Left lung (tissue), 14 donors: ENCODE measurements at places on chromosomes 2 and 18. TPM values are rescaled to one million over a fixed set of nuclear protein-coding genes. Genes with fewer than 3 reads are reported as not detected.
A peak's percentile ranks its signal among the peaks of the same experiment; 100 is the strongest.

GRCh38 chr2:65751408-65751807 is 319.0 kb upstream of the SPRED2 start:
- DNase-seq = no peak
- no peaks in the 10 kb centered on the region for H3K27me3 ChIP-seq
- no peak overlapping the region for H3K27ac ChIP-seq

GRCh38 chr2:157606534-157606933 is 22.1 kb downstream of the ACVR1C start:
- no peaks in the 10 kb centered on the region for H3K27me3 ChIP-seq
- H3K36me3 ChIP-seq = no peaks in the 10 kb centered on the region
- no peak overlapping the region for H3K27ac ChIP-seq
- no peaks in the 10 kb centered on the region for H3K4me1 ChIP-seq
- DNase-seq = no peak

The TNFRSF11A gene
- 4.7 TPM for total RNA-seq

DNA sequence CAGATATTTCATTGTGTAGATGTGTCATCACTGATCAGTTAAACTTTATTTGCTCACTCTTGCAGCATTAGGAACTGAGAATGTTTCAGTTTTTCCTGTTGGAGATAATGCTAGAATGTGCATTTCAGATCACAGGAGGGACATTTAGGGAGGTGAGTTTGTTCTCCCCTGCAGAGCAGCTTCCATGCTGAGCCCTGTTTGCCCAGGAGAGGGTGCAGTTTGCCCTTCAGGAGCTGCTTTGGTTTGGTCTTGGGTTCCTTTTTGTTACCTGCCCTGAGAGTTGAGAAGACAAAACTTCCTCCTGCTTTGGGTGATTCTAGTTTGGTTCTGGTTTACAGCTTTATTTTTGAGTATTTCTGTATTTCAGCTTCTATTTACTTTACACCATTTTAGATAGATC is 49.9 kb downstream of the DGKD start:
- H3K36me3 ChIP-seq = peaks cover 17% of the 10 kb centered on the region
- no peak for DNase-seq
- H3K4me3 ChIP-seq = no peak overlapping the region

The IFT172 gene
- total RNA-seq = 21.0 TPM

- H3K27ac ChIP-seq = no peak overlapping the region
- H3K4me1 ChIP-seq = no peaks in the 10 kb centered on the region
- H3K36me3 ChIP-seq = no peaks in the 10 kb centered on the region
- H3K27me3 ChIP-seq = no peaks in the 10 kb centered on the region
- no peak overlapping the region for H3K4me3 ChIP-seq
Measured at GRCh38 chr18:11729556-11729955, 40.5 kb downstream of the GNAL start.

The LIPT1 gene
- total RNA-seq = 7.2 TPM

The NGEF gene
- total RNA-seq = 0.26 TPM

The SLC16A14 gene
- total RNA-seq = 5.5 TPM

DNA sequence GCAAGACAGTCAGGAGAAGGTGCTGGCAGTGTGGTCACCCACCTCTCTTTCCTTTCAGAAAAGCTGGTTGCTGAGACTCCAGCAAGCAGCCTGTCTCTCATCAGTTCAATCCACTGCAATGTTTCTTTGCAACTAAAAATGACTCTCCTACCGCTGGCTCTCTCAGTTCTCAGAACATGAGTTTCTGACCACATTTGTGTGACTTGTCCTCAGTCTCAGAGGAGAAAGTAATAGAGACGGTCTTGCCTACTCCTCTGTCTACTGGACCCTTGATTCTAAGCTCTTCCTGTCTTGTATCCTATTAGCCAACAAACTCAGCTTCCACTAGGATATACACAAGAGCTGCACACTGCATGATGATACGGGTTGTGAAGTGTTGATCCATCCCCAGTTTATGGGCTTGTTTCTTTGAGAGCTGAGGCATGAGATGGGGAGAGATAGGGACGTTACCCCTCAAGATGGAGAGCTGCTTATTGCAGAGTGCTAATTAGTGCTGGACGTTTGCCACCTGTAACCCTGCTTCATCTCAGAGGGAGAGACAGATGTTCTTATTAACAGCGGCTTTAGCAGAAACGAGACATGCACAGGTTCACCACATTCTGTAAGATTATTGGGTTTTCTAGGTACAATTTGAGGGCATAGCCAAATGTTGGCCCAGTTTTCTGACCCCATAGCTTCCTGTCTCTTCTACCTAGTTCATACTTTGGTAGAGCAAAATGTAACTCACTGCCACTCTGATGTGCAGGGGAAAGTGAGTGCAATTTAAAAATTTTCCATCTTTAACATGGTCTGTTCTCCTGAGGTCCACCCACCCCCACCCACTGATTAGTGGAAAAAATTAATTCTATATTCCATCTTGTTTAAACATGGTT is 32.4 kb upstream of the YWHAQ start:
- no peak for DNase-seq
- H3K27ac ChIP-seq = no peak overlapping the region
- no peaks in the 10 kb centered on the region for H3K27me3 ChIP-seq
- H3K36me3 ChIP-seq = no peaks in the 10 kb centered on the region
- no peaks in the 10 kb centered on the region for H3K4me1 ChIP-seq

- H3K4me3 ChIP-seq = no peak overlapping the region
- no peaks in the 10 kb centered on the region for H3K36me3 ChIP-seq
- no peak overlapping the region for H3K27ac ChIP-seq
- H3K27me3 ChIP-seq = no peaks in the 10 kb centered on the region
- no peaks in the 10 kb centered on the region for H3K4me1 ChIP-seq
- no peak for DNase-seq
Measured at GRCh38 chr2:29627279-29627711, 294.1 kb downstream of the ALK start.

The FBXO41 gene
- 2.4 TPM for total RNA-seq

DNA sequence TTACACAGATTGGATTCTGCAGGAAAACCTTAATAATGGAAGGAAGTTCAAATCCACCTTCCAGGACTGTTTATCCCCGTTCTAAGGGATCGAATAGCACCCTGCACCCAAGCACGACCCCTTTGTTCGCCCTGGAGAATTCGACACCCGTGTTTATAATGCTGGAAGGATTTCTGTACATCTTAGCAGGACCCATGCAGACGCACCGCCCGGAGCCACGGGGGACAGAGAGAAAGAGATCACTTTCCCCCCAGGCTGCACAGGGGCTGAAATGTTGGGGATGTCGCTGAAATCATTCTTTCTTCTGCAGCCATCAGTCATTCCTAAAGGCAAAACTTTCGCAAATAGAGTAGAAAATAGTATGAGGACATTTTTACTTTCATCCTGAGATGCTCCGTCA is 238.7 kb upstream of the SALL3 start:
- H3K36me3 ChIP-seq = no peaks in the 10 kb centered on the region
- DNase-seq = no peak

GRCh38 chr2:133271105-133271504 is 297.2 kb downstream of the NCKAP5 start:
- H3K27me3 ChIP-seq = no peaks in the 10 kb centered on the region
- H3K4me3 ChIP-seq = no peak overlapping the region
- H3K36me3 ChIP-seq = no peaks in the 10 kb centered on the region
- peaks cover under 1% of the 10 kb centered on the region for H3K4me1 ChIP-seq
- no peak overlapping the region for H3K27ac ChIP-seq
- no peak for DNase-seq

GRCh38 chr2:197322724-197323720 is 12.4 kb upstream of the ANKRD44 start:
- no peaks in the 10 kb centered on the region for H3K36me3 ChIP-seq
- DNase-seq = no peak
- H3K4me3 ChIP-seq = no peak overlapping the region
- no peak overlapping the region for H3K27ac ChIP-seq
- H3K27me3 ChIP-seq = no peaks in the 10 kb centered on the region

- H3K4me1 ChIP-seq = peaks cover 6% of the 10 kb centered on the region
- no peaks in the 10 kb centered on the region for H3K36me3 ChIP-seq
- H3K4me3 ChIP-seq = no peak overlapping the region
- H3K27ac ChIP-seq = no peak overlapping the region
- no peak for DNase-seq
Measured at GRCh38 chr2:112156152-112156986, 18.2 kb downstream of the FBLN7 start.

- H3K27me3 ChIP-seq = no peaks in the 10 kb centered on the region
- H3K4me1 ChIP-seq = no peaks in the 10 kb centered on the region
- no peaks in the 10 kb centered on the region for H3K36me3 ChIP-seq
- no peak overlapping the region for H3K27ac ChIP-seq
Measured at GRCh38 chr2:66469214-66469902, 34.4 kb downstream of the MEIS1 start.

The SERPINB5 gene
- 0.34 TPM for total RNA-seq

DNA sequence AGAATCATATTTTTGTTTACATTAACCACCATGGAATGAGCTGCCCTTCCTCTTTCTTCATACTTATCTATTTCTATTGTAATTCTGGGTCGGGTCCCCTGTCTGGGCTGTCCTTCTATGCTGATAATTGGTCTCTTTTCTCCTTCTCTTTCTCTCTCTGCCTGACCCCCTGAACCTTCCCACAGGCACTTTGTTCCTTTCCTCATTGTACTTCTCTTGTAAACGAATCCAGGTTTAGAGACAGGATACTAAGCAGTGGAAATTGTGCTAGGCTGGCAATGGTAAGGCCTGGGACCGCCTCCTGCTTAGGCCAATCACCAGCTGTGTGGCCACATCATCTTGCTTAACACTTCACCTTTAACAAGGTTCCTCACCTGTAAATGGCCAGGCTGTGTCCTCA is 137.0 kb downstream of the ZNF532 start:
- no peaks in the 10 kb centered on the region for H3K36me3 ChIP-seq
- no peaks in the 10 kb centered on the region for H3K4me1 ChIP-seq
- no peaks in the 10 kb centered on the region for H3K27me3 ChIP-seq
- DNase-seq = no peak
- H3K4me3 ChIP-seq = no peak overlapping the region
- no peak overlapping the region for H3K27ac ChIP-seq

DNA sequence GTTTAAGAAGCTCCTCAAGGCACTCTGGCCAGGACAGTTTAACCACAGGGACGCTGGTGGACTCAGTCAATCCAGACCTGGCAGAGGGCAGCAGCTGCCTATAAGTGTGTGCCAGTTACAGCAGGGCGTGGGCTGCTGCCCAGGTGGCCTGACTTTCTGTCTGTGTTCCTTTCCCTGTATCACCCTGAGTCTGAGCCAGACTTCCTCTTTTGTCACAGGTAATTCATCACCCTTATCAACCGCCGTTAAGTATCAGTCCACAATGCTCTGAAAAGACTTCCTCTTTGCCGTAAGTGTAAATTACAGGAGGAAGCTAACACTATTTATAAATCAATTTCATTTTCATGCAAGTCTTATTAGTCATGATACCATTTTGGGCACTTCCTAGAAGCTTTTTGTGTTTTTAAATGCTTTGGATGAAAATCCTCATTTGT is 7.0 kb downstream of the LPIN1 start:
- peaks cover 68% of the 10 kb centered on the region for H3K4me1 ChIP-seq
- no peak for DNase-seq
- peak overlapping the region; percentile 73 for H3K27ac ChIP-seq
- H3K4me3 ChIP-seq = no peak overlapping the region
- H3K27me3 ChIP-seq = no peaks in the 10 kb centered on the region

The ITPRIPL1 gene
- 1.3 TPM for total RNA-seq

DNA sequence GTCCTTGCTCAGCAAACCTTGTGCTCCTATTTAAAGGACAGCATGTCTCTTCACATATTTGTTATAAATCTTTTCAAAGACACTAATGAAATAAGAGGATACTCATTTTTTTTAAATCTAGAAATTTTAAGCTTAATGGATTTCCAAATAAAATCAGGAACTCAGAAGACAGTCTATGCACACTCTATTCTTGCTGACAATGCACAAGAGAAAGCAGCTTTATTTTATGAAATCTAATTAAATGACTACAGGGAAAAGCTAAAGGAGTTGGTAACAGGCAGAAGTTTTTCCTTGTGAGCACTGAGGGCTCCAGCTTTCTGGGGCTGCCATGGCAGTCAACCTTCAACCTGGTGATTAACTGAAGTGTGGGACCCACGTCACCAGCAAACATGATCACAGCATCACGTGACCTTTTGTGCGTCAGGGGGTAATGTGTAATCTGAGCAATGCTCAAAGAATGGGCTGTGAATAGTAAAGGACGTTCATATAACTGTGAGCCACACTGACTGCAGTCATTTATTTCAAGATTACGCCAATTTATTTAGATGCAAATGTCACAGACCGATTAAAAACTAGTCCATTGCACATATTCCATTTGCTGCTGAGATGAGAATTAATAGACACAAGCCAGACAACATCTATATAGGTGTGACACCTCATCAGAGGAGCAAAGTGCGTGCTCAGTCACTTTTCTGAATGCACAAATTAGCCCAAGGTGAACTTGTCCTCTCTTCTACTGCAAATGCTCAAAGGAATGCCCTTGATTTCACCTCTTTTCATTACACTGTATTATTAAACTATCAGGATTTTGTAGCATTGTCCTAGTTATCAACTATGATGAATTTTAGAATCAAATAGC is 11.6 kb upstream of the DNER start:
- H3K4me3 ChIP-seq = no peak overlapping the region
- DNase-seq = no peak
- no peaks in the 10 kb centered on the region for H3K36me3 ChIP-seq
- no peaks in the 10 kb centered on the region for H3K4me1 ChIP-seq
- no peaks in the 10 kb centered on the region for H3K27me3 ChIP-seq

DNA sequence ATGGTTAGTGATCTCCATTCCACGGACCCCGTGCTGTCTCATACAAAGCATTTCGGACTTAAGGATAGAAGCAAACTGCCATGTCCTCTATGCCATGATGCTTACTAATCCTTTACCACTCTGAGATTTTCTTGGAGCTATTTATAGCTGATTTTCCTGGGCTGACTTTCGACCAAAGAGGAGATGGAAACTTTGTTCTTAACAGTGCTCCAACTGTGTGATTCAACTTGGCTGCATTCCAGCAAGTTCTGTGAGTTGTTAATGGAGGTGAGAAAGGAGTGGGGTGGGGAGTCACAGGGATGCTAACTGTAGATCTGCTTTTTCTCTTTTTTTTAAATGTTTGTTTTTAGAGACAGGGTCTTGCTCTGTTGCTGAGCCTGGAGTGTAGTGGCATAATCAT is 45.5 kb upstream of the MSH2 start:
- no peaks in the 10 kb centered on the region for H3K4me1 ChIP-seq
- H3K27ac ChIP-seq = no peak overlapping the region
- H3K27me3 ChIP-seq = no peaks in the 10 kb centered on the region
- DNase-seq = no peak
- H3K4me3 ChIP-seq = no peak overlapping the region

DNA sequence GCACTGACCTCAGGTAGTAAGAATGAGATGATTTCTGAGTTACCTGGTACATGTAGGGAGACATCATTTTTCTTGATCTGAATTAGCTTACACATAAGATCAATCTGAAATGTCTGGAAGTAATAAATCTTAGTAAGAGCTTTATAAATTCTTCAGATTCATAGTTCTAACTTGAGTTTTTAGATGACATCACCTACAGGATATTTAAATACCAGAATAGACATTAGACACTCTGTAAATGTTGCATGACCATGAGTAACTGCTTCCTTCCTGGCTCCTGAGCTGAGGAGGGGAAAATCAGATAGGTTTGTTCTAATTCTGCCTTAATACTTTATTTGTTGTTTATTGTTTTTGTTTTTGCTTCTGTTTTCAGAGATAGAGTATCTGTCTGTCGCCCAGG is 181.8 kb downstream of the PHLPP1 start:
- DNase-seq = no peak
- no peaks in the 10 kb centered on the region for H3K4me1 ChIP-seq
- H3K27me3 ChIP-seq = no peaks in the 10 kb centered on the region
- H3K4me3 ChIP-seq = no peak overlapping the region
